CD4-positive, alpha-beta T cell treated with Interleukin-17A for 4 hours (primary cell): ENCODE measurements at places on chromosomes 1 and 21.
A peak's percentile ranks its signal among the peaks of the same experiment; 100 is the strongest.

- DNase-seq, result no peak
These were observed 77.7 kb downstream of the SLC16A1 start for GRCh38 chr1:112878321-112878720.

DNA sequence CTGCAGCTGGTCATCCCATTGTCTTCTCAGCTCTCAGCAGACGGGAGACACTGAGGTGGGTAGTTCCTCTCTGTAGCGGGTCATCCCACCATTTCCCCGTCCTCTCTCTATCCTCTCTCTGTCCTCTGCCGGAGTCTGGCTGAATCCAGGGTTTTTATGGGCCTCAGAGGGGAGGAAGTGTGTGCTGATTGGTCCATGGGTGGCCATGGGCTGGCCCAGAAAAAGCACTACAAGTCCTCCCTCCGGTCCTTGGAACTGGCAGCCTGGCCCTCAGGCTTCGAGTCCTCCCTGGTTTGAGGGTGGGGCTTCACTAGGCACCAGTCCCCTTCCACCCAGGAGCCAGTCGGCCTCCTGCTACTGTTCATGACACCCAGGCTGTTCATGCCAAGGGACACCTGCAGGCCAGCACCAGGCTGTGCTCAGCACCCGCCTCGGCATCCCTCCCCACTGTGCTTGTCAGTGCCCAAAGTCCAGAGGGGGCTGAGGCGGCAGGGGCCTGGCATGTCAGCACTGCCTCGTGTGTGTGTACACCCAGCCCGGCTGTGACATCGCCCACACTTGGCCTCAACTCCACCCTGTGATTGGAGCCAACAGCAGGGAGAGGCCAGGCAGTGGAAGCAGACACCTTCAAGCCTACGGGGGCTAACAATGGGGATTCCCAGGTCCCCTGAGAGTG is 23.0 kb upstream of the LRRC8C start:
- DNase-seq, result peak; percentile 61

GRCh38 chr1:92219028-92219427 is 1.3 kb downstream of the C1orf146 start:
- no peak for DNase-seq

DNA sequence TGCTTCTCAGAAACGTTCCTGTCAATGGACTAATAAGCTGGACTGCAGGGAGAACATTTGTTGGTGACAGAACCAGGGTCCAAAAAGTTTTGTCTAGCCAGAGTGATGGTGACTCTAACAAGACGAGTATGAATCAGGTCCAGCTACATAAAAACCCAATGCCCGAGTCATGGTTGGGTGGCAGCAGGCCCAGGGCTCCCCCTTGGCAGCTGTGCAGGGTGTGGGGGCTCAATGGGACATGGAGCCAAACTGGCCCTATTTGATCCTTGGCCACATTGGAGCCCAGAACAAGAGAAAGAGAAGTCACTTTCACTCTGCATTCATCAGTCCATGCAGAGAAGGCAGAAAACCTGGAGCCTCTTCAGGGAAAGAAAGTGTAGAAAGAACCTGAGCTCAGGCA is 37.9 kb upstream of the TENT5C start:
- no peak for DNase-seq

DNA sequence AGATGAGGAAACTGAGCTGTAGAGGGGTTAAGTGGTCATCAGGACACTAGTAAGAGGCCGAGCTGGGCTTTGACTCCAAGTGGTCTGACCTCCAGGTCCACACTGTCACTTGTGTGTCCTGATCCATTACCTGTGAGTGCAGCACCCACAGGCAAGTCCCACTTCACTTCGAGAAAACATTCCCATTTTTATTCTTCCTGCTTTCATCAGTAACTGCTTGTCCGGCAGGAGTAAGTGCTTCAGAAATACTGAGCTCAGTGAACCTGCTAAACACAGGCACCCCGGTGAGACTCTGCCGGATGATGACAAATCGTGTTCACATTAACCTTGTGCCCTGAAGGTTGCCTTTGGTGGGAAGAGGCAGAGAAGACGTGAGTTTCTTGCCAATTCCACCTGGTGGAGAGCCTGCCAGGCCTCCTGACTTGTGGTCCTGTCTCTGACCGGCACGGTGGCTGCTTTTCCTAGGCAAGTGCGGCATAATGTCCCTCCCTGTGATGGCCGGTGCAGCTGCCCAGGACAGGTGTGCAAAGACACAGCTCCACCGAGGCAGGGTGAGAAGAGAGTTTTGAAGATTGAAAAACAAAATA is 29.4 kb downstream of the ZBTB18 start:
- DNase-seq, result no peak

DNA sequence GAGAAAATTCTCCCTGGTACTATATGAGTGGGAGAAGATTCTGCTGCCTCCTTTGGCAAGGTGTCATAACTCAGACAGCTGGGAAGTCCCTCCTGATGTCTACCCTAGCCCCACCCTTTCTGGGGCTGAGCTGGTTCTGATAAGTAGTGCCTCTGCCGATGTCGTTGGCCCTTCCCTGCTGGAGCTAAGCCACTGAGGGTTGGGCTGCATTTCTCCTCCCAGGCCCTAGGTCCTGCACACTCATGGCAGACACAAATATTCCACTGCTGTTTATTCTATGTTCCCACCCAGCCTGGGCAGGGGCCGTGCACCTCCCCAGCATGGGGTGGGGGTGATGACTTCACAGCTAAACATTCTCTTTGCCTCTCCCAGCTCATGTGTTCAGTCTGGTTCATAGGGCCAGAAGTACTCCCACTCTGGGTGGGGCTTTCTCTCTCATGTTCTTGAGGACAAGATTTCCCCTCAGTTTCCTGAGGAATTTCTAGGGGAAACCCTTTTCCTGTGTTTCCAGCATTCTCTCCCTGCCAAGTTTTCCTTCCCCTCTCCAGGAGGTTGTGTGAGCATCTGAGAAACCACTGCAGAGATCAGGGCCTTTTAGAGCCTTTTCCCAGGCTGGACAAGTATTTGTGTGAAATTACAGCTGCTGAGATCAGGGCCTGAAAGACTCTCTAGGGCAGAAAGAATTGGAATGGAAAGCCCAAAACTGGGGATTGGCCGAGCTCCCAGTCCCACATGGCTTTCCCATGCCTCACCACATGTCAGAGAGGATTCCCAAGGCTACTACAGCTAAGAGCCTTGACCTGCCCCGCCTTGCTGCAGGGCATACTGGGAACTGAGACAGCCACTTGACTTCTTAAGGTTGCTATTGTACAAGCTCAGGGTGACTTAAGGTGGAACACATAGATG is 66.2 kb downstream of the ATP2B4 start:
- no peak for DNase-seq

- DNase-seq, result no peak
These were observed 19.4 kb downstream of the RGL1 start for GRCh38 chr1:183824291-183824690.

- DNase-seq, result no peak
These were observed 24.1 kb upstream of the EXO1 start for GRCh38 chr1:241823925-241824324.

- DNase-seq, result no peak
These were observed 13.8 kb upstream of the FCGR2A start for GRCh38 chr1:161491472-161491871.

DNA sequence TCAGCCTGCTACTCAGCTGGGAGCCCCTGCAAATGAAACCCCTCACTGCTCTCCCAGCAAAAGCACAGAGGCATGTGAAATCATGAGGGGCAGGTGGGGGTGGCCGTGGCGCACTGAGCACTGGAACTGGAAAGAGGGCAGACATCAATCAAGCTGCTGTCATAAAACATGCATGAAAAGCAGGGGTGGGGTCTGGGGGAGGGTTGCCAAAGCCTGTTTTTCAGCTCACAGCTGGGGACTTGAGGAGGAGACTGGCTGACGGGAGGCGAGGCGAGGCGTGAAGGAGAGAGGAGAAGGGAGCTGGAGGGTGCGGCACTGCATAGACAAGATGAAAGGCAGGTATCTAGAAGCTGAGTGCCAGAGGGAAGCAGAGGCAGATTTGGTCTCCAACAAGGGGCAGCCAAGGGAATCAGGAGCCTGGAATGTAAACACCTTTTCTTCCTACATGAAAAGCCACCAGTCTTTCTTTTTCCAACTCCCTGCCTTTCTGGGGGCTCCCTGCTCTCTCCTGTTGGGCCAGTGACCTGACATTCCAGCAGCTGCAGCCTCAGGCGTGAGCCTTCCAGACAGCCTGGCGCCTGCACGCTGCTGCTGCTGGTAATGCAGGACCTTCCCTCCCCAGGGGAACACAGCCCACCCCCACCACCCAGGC is 87.0 kb downstream of the NMNAT2 start:
- no peak for DNase-seq

- DNase-seq, result no peak
These were observed 32.1 kb upstream of the ADORA3 start for GRCh38 chr1:111535256-111536191.

DNA sequence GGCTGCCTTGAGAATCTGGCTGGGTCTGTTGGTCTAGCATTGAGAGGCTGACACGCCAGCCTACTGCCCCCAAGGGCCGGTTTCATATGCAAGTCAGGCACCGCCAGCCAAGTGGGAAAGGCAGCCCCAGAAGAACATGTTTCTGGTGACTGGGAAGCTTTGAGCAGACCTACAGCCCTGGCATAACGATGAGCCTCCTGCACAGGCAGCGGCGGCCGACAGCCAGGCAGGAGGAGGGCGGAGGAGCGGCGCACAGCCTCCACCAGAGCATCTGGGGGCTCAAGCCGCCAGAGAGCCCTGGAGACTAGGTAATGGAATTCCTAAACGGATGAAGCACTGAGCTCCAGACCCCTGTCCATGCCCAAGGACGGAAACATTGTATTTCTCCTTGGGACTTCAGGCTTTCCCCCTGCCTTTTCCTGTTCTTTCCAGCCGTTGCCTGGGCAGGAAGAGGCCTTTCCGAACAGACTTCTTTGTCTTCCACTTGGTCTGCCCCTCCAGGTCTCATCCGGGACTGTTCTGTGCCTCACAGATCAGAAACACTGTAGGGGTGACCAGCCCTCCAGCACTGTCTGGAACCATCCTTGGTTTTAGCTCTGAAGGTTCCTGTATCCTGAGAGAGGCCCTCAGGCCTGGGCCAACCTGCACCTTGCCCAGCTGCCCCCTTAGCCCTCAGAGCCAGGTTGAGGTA is 59.5 kb downstream of the IRF2BP2 start:
- DNase-seq, result no peak

DNA sequence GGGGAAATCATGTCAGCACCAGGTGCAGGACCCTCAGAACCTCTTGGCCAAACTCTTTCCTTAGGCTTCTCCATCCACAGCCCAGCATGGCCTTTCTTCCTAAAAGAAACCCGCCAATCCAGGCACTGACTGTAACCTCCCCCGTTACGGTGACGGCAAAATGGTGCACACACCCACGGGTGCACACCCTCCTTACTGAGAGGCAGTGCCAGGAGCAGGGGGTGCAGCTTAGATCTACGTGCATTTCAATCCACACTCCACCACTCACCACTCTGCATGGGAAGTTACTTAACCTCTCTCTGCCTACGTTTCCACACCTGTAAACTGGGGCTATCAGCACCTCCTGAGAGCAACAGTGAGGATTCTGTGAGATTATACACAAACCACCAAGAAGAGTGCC is 31.0 kb downstream of the SUSD4 start:
- DNase-seq, result no peak

- no peak for DNase-seq
These were observed at the start of gene SLFNL1 for GRCh38 chr1:41021526-41022308. TSS of gene SLFNL1 (minus strand) at chr1:41021725. CDS start at chr1:41020660, 1,065 bp downstream.

DNA sequence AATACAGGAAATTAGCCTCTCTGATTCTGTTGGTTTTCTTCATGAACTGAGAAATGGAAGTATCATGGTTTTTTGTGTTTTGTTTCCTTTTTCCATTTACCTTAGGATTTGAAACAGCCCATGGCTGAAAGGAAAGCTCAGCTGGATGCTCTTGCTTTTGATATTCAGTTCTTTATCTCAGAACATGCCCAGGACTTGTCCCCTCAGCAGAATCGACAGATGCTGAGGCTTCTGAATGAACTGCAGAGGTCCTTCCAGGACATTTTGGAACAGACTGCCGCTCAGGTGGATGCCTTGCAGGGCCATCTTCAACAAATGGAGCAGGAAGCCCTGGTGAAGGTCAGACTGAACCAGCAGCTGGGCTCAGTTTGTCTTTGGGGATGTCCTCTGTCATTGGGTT is 142.4 kb downstream of the MACF1 start:
- DNase-seq, result no peak

DNA sequence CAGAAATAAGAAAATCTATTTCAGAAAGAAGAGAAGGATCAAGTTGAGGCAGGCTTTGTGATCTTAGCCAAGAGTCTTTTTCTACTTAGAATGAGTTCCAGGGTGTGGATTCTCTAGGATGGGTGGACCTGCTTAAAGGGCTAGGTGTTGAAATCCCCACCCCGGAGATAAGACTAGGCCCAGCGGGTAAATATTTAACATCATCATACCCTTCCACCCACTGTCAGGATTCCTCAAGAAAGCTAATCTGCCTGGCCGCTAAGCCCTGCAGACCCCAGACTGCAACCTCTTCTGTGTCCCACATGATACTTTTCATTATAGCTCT is 5.8 kb downstream of the IGSF9 start:
- no peak for DNase-seq

- no peak for DNase-seq
These were observed 22.6 kb downstream of the PODN start for GRCh38 chr1:53084589-53084971.

DNA sequence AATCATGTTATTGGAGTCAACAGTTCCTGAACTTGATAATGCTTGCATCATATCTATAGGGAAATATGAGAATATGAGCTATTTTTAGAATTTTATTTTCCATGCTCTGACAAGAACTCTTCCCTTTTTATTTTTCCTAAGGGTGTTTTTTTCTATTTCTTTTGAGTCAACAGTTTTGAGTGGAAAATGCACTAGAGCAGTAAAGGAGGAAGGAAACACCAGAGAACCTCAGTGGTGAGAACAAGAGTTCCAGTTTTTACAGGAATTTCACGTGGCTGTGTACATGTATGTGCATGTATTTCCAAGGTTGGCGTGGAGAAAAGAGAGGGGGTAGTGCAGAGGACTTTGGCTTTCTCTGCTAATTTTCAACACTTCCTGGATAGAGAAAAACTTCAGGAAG is 63.6 kb upstream of the TNFSF18 start:
- DNase-seq, result no peak

GRCh38 chr1:151887028-151887427 is 22.3 kb downstream of the THEM4 start:
- DNase-seq, result no peak

DNA sequence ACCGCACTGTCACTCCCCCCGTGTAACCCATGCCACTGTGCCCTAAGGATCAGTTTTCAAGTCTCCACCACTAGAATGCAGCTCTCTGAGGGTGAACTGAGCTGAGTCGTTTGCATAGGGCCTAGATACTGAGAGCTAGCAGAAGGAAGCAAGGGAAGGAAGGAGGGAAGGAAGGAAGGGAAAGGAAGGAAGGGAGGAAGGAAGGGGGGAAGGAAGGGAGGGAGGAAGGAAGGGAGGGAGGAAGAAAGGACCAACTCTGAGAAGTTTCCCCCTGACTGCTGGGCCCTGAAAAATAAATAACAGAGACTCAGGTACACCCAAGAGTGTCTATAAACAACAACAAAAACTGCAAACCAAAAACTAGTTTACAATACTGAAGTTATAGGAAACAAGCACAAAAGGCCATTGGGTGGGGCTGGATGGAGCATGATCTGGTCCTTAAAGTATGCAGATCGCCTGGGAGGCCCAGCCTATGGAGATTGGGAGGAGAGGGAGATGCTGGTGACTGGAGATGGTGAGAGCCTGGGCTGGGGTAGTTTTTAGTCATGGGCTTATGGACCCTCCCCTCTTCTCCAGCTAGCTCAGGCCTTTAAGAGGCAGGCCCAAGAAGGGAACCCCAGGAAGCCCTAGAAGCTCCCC is 1.7 kb upstream of the MRPS15 start:
- DNase-seq, result no peak

GRCh38 chr1:71312545-71312944 is 231.7 kb upstream of the ZRANB2 start:
- DNase-seq, result no peak

- no peak for DNase-seq
These were observed 165.0 kb downstream of the TRIM33 start for GRCh38 chr1:114345930-114346479.
